ENCODE measurements at places on chromosomes 2 and 18.

- DNase-seq, result no peak
Observed at GRCh38 chr18:46771141-46771540, 14.3 kb upstream of the ST8SIA5 start.

GRCh38 chr2:26345283-26345544 is 729 bp upstream of the SELENOI start:
- no peak for DNase-seq

GRCh38 chr2:213834331-213834730 is 550.1 kb downstream of the SPAG16 start:
- no peak for DNase-seq

- no peak for DNase-seq
Observed at GRCh38 chr2:207357216-207357615, 172.5 kb upstream of the CREB1 start.

DNA sequence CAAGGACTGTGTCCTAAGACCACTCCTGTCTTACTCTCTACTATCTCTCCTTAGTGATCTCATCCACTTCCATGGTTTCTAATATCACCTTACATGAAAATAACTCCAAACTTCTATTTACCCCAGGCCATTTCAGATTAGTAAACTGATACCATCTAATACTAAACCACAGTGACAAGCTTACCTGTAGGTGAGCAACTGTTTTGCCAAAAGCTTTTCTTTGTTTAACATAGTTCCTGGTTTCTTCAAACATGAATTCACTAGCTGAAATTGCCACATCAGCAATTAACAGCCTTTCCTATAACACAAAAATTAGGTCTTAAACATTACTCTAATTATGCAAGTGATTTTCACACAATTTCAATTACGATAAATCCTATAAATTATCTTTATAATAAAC is 22.1 kb downstream of the ACADL start:
- DNase-seq, result no peak

GRCh38 chr2:95061119-95061512 is 35.6 kb downstream of the MAL start:
- no peak for DNase-seq
